ENCODE measurements at places on chromosomes 6 and 20.

DNA sequence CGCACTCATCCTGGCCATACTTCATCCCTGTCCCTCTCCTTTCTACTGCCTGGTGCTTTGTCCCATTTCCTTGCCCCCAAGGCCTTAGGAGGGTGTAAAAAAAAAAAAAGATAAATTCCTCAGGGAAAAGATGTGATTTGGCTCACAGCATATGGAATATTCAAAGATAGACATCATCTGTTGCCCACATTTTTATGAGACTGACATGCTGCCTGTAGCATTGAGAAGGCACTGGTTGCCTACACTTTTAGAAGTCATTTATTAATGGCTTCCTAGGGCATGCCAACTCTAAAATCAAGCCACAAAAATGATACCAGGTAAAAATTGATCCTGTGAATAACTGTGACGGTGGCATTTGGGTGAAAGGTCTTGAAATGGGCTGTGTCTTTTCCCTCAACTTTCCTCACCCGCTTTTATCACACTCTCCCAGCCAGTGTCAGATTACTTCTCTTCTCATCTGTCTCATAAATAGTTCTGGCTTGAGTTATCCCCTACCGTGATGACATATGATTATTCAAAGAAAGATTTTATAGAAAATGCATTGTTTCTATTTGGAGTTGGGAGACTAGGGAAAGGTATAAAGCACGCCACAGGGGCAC, 139.4 kb downstream of the CARMIL1 start:
- DNase-seq: no peak

DNA sequence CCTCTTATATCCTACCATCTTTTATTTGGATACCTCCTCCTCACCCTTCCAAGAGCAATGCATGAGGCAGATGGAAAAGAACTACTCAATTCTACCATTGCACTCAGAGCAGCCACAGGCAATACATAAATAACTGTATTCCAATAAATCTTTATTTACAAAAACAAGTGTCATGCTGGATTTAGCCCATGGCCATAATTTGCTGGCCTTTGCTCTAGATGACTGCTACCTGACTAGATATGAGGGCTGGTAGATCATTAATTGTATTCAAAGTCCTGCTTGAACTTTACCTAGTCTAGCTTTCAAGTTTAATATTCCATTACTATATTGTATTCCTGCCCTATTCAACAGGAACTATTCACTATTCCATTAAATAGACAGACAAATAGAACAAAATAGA, 37.1 kb downstream of the AFG1L start:
- no peak for DNase-seq

DNA sequence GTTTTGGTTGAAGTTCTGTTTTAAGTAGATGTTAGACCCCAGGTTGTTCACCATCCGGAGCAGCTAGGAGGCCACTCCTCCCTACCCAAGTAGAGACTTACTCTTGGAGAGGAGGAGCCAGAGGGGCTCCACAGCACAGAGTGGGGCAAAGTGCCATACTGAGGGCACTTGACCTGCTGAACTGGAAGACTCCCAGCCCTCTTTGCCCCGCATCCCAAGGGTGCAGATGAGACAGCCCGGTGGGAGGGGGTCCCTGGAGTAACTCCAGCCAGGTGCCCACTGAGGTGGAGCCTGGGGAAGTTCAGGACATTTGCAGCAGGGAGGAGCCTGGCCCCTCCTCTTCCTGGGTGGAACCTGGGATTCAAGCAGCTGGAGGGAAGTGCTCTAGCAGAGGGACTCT, 102.1 kb upstream of the GPR6 start:
- no peak for DNase-seq

GRCh38 chr6:5215159-5215558, 45.6 kb downstream of the LYRM4 start:
- DNase-seq: no peak

DNA sequence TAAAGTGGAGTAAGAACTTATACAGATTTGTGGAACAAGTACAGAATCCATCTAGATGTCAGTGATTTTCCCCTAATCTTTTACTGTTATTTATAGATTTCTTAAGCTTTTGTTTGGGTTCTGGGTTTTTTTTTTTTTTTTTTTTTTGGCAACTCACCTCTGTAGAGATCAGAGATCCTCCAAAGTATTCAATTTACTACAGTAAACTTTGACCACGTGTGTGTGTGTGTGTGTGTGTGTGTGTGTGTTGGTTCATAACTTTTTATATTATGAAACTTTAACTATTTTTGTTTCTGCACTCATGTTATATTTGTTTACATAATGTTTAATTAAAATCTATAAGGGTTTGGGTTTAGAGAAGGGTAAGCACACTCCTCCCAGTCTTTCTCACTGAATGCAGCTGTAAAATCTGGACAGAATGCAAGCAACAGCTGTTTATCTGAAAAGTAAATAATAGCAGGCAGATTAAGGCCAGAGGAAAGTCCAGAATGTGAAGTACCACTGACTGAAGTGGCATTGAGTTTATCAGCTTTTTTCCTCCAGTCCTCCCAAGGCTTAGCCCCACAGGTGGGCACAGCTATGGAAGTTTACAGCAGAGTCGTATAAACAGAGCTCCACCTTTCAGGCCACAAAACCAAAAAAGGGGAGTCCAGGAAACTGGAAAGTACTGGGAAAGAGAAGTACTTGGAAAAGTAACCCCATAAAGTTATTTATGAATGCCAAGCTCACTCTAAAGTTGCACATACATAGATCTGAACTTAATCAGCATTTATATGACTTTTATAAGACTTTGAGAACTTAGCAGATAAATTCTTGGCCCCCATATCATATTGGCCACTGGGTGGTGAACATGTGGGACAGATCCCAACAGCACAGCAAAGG, 43.0 kb upstream of the CD2AP start:
- no peak for DNase-seq

DNA sequence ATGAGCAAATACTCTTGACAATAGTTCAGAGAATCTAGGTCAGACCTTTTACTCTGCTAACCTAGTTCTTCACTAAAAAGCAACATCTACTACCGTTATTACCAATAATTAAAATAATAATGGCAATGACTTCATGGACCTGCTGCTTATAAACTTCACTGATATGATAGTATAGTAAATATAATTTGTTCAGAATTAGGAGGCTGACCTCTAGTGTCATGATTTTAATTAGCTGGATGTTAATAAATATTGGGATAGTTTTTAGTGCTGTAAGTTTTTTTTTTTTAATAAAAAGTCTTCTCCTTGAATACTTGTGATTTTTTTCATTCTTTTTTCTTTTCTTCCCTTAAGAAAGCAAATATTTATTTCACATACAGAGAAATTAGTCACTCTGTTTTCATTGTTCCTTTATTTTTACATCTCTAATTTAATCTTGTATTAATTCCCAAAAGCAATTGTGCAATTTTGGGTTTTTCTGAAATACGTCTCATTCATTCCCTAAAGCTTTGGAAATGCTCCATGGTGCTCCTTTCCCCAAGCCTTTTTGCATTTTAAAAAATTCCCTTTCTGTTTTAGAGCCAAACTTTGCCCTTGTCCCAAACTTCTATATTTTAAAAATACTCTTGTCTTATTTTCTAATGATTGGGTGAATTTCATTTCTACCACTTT, 46.6 kb upstream of the UST start:
- DNase-seq: no peak

Data from stimulated activated CD8-positive, alpha-beta memory T cell treated with anti-CD3 and anti-CD28 coated beads, Interleukin-7, amount 100 ng/mL, for 48 hours (primary cell).